ENCODE measurements at places on chromosomes 6 and 20.

- DNase-seq = peak; percentile 61
These were observed 329.8 kb upstream of the SOX4 start for GRCh38 chr6:21263531-21264287.

DNA sequence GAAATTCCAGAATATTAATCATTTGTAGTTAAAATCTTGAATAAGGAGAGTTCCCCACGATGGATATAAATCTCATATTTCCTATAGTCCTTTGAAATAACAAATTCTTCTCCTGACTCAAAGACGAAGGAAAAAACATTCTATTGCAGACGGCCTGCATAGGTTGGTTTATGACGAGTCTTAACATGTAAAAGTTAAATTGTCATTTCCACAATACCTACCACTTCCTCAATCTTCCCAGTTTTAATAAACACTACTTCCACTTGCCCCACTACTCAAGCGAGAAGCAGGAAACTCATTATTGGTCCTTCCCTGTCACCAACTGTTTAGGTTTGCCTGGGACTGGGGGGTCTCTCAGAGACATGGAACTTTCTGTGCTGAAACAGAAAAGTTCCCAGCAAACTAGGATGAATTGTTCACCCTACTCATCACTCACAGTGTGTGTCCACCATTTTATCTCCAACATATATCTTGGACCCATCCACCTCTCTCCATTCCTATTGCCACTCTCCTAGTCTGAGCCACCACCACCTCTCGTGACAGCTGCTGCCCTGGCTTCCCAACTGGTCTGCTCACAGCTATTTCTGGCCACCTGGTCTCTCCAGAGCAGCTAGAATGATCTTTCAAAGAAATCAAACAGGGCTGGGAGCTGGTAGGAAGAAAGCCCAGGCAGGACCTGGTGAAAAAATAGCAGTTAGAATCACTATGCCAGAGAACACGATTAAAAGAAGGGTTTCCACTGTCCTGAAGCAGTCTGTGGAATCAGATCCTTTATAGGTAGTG, 15.1 kb upstream of the ZSCAN9 start:
- no peak for DNase-seq

GRCh38 chr20:34305333-34306230, 2.4 kb upstream of the AHCY start:
- DNase-seq = no peak

GRCh38 chr6:33028220-33028849, 18.9 kb upstream of the HLA-DOA start:
- DNase-seq = no peak

DNA sequence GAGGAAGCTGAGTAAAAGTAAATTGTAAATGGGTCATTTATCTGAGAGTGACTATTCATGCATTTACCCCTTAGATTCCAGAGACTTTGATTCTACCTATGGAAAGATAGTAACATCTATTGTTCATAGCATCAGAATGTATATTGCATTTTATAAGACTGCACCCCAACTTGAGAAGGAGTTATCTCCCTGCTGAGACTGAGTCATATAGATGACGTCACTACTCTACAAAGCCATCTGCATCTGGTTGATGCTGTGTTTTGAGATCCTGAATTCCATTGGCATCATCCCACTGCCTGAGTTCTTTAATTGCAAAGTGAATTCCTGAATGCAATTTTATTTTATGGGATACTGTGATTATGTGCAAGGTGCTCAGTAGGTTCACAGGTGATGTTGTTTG, 444.0 kb upstream of the SLC35B3 start:
- DNase-seq = no peak

GRCh38 chr20:57780398-57780797, 70.6 kb upstream of the PMEPA1 start:
- no peak for DNase-seq

- DNase-seq = no peak
These were observed 70.9 kb downstream of the VIP start for GRCh38 chr6:152821525-152821924.

Data from NCI-H146 (cell line).